ENCODE measurements at places on chromosomes 7 and 10.

DNA sequence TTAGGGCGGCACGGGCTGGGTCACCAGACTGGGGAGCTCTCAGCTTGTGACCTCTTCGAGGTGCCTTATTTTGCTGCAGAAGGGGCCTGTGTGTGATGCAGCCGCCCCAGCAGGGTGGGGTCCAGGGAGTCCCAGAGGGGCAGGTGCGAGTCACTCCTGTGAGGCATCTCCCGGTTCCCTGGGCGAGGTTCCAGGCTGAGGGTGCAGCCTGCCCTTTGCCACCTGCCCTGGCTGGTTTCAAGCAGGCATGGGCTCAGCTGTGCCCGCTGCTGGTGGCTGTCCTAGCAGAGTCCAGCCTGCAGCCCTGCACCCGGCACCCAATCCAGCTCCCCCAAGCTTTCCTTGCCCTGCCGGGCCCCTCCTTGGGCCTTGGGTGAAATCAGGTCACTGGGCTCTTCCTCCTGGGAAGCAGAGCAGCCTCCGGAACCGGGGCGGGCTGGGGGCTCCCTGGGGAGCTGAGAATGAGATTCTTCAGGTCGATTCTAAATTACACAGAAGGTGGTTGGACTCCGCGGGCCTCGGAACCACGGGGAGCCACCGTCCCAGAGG is 64.8 kb downstream of the PWWP2B start:
- DNase-seq: no peak

DNA sequence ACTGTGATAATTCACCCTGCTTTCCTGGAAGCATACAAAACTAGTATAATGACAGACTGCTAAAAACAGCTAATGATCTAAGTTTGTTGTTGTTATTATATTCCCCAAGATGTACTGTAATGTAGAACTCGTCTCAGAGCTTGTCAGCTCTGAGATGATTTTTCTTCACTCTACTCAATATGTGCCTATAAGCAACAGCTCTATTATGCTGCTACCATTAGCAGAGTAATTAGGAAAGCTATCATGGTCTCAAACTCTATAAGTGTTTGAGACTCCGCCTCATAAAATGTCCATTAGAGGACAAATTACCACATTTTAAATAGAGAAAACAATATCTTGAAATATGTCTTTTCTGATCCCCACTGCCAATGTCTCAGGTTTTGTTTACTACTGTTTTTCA is 476.5 kb upstream of the PCDH15 start:
- DNase-seq: no peak

- DNase-seq: peak; percentile 61
Observed at GRCh38 chr7:114901771-114902170, 20.1 kb upstream of the MDFIC start.

DNA sequence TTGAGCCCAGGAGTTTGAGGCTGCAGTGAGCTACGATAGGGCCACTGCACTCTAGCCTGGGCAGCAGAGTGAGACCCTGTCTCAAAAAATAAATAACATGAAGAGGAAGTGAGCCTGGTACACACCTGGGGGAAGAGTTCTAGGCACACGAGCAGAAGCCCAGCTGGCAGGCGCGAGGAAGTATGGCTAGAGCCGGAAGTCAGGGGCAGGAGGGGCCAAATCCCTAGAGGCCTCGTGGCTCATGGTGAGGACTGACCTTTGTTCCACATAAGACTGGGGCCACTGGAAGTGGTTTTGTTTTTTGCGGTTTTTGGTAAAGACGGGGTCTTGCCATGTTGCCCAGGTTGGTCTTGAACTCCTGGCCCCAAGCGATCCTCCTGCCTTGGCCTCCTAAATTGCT is 117.6 kb downstream of the HIP1 start:
- no peak for DNase-seq

GRCh38 chr10:14592566-14592965 is 182.1 kb downstream of the FAM107B start:
- no peak for DNase-seq

DNA sequence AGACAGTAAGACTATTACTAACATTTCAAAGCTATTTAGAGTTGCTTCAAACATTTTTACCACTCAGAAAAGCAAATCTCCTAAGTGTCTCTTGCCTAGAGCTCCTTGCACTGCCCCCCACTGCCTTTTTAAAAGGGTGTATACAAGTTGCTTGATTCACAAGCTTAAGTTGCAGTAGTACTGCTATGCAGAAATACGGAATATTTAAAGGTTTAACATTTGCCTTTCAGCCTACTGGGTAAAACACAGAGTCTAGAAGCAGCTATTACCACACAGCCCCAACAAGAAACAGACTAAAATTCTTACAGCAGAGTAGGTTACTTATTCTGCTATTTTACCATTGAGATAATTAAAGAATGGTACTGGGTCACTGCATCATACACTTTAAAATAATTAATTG is 128.5 kb downstream of the CNOT4 start:
- DNase-seq: no peak

DNA sequence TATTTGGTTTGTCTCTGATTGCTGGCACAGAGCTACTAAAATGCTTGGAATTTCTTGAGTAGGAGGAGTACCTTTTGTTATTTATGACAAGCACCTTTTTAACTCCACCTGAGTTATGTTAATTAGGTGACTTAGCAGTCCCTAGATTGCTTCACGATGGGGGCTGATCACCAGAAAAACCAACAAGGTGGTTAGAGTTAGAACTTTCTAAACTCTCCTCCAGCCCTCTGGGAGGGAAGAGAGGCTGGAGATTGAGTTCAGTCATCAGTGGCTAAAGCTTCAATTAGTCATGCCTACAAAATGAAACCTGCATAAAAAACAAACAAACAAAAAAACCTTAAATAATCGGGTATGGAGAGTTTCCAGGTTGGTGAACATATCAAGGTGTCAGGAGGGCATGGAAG is 23.6 kb upstream of the ING3 start:
- no peak for DNase-seq

DNA sequence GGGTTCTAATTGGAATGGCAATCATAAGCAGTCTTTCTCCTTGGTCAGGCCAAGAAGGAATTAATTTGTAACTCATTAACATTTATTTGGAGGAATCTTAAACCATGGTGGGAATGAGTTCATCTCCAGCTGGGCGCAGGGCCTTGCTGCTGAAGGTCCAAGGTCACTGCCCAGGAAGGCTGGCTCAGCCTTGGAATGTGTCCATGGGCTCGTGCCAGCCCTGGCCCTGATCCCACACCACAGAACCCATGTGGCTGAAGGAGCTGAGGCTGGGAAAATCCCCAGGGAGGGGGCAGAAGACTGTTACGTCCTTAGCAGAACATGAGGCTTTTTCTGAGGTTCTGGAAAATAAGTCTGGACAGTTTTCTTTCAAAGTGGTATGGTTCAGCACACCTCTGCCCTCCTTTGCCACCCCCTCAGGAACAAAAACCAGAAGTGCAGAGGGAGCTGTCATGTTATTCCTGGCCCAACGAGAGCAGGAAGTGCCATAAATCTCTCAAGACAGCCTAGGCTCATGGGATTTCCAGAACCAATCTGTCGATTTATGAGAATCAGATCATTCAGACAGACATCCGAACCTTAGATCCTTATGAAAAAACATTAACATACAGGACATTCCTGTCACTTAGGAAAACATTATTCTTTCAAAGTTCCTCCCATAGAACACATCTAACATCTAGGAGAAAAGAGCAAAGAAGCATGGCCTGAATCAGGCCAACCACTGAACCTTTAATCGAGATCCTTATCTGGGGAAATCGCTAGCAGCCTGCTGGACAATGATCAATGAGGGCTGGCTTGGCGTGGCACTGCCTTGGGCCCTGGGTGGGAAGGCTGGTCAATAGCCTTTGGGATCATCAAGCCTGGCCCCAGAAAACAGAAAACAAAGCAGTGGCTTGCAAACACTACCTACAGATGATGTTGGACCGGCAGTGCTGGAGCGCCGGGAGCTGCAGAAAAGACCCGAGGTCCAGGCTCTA is 134.3 kb downstream of the TAX1BP1 start:
- DNase-seq: peak; percentile 29

DNA sequence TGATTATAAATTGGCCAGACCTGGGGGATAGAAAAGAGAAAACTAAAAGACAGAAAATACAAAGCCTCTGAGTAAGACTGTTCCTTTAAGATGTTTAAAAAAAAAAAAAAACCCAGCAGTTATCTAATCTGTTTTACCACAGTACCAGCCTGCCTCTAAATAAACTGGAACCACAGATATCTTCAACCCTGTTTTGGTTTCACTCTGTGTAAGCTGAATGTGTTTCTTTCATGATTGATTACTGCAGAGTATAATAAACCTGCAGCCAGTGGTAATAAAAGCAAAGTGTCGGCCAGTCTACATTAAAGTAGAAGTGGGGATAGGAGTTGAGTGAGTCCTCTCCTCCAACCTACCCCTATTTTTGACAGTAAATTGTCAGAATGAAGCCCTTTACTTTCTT is 40.6 kb downstream of the MGAM2 start:
- DNase-seq: no peak

DNA sequence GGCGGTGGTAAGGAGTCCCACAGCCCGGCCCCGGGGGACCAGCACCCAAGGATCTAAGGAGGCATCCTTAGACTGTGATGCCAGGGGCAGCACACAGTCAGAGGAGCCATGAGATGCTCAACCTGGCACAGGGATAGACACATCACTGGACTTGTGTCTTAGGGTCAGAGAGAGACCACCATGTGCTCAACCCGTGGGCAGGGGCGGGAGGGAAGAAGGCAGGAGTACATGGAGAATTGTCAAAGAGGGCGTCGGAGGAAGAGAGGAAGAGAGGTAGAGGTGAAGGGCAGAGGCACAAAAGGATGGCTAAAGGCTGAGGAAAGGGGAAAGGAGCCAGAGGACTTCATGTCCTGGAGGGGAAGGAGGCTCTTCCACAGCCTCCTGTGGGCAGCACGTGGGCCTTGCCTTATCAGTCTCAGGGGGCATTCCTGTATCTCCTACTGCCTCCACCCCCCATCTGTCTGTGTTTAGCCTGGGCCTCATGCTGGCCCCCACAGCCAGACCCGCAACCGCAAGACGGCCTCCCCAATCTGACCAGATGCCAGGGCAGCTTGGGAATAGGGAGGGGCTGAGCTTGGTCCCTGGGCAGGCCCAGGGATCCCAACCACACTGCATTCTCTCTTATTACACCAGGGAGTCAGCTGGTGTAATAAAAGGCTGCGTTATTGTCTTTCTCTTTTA is 2.2 kb downstream of the ADCY1 start:
- DNase-seq: peak; percentile 9

- peak; percentile 51 for DNase-seq
Observed at GRCh38 chr7:103134836-103135554, 13.9 kb downstream of the NAPEPLD start.

GRCh38 chr7:141198194-141198958 is 124.5 kb downstream of the TMEM178B start:
- no peak for DNase-seq

- DNase-seq: no peak
Observed at GRCh38 chr7:155002411-155003091, 373 bp downstream of the PAXIP1 start.

DNA sequence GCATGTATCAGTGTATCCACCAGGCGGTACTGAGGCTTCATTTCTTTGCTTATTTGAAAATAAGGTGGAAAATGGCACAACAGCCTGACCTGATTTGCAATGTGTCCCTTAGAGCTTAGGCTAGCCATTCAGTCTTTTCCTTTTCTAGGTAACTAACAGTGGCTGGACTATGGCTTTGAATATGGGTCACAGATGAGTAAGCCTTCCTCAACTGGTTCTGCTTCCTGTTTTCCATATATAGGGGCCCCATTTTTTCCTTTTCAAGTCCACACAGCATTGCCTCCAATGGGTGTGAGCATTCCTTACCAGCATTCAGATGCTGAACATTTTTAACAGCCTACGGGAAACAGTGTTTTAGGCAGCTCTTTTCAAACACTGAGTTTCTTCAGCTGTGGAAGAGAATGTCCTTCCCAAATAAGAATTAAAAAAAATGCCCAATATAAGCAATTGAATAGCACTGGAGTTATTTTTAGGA is 3.9 kb upstream of the ITGB1 start:
- DNase-seq: peak; percentile 87

GRCh38 chr10:123463181-123463580 is 203.0 kb upstream of the GPR26 start:
- no peak for DNase-seq

DNA sequence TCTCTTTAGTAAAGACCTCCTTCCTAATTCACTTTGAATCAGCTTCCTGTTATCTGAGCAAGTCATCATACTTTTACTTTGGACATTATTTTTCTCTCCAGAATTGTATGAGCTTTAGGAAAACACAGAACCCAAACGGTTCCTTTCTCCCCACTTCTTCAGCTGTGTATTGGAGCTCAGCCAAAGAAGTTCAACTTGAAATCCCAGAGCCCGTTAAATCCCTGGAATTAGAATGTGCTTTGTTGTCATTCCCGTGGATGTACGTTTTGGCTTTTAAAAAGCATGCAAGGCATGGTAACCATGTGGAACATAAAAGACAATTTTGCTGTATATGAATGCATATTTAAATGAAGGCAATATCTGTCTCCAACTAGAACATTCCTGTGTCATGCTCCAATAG is 46.6 kb downstream of the AGMO start:
- DNase-seq: peak; percentile 62

DNA sequence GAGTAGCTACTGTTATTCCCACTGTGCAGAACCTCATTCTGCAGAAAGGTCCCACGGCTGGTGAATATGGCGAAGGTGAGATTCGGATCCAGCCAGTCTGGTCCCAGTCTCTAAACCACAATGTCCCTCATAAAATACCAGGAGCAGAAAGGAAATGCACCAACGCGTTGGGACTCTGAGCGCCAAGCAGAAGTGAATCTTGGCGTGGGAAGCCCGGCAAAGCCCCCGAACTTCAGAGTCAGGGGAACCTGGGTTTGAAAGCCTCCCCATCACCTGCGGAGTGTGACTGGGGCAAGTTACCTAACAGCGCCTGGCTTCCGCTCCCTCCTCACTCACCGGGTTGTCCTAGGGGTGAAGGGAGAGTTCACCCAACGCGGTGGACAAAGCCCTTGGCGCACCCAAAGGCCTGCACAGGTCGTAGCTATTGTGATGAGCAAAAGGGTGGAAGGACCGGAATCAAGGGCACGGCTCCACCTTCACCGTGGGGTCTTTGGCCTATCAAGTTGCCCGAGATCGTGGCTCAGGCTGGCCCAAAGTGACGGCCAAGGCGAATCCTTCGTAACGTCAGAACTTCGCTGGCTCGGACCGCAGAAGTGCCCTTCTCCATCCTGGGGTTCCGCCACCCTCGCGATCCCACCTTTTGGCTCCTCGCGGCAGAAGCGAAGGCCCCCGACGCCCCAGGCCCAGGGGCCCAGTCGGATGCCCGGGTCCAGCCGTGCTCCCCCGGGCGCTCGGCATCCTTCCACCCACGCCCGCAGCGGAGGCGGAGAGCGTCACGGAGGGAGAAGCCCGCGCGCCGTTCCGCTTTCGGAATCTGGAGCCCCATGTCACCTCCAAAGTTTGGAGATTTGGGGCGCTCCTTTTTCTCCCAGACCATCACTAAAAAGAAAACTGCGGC is 811 bp downstream of the RGS10 start:
- DNase-seq: no peak
